ENCODE measurements at places on chromosomes 4 and X. TPM values are rescaled to one million over a fixed set of nuclear protein-coding genes. Genes with fewer than 3 reads are reported as not detected.

UGT2B15 gene
- total RNA-seq = not detected

RASL11B gene
- not detected for total RNA-seq

MAGEC3 gene
- not detected for total RNA-seq

ZNF674 gene
- 3.4 TPM for total RNA-seq

ANXA5 gene
- 735 TPM for total RNA-seq

PSAPL1 gene
- not detected for total RNA-seq
